NCI-H146 (cell line): ENCODE measurements at places on chromosomes 3 and 15.
A peak's percentile ranks its signal among the peaks of the same experiment; 100 is the strongest.

GRCh38 chr3:90062631-90063200, 955.3 kb downstream of the EPHA3 start:
- DNase-seq = no peak

DNA sequence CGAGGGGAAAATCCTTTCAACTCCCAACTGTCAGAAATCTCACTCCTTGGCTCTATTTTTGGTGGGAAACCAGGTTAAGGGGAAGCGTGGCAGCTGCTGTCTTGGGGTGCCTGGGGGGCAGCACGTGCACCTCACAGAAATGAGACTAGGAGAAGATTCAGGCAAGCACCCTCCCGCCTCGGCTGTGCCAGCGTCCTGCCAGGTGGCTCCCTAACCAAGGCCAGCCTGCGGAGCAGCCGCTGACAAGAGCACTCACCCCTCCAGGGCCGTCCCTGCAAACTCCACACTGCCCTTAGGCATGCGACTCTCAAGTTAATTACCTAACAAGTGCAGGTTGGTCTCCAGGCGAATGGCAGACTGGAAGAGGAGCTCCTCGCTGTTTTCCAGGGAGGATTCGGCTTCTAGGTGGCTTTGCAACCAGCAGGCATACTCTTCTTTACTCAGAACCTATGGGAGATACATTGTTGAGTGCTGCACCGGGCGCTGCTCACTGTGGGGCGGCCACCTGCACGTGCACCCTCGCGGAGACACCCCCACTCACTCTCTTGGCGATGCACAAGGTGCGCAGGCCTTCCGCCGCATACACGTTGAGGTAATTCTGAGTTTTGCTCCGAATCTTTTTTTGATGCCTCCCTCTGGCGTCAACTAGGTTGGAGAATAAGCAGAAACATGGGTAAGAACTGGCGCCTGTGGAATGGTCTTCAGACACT, 155.3 kb downstream of the ATP10A start:
- no peak for DNase-seq

GRCh38 chr3:45105855-45106671, 40.1 kb downstream of the CDCP1 start:
- no peak for DNase-seq

DNA sequence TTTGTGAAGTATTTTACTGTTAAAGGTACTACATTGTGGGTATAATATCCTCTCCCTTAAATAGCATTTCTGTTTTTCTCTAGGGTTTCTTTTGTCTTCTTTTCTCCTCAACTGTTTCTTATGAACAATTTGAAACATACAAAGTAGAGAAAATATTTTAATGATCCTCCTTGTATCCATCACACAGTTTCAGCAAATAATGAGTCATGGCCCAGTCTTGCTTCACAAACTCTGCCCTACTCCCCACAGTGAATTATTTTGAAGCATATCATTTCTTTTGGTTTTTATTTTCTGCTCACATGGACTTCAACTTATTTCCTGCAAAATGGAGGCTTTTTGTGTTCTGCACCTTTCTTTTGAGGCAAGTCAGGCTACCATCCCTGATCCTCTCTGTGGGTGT, 6.1 kb upstream of the SCAANT1 start:
- no peak for DNase-seq

DNA sequence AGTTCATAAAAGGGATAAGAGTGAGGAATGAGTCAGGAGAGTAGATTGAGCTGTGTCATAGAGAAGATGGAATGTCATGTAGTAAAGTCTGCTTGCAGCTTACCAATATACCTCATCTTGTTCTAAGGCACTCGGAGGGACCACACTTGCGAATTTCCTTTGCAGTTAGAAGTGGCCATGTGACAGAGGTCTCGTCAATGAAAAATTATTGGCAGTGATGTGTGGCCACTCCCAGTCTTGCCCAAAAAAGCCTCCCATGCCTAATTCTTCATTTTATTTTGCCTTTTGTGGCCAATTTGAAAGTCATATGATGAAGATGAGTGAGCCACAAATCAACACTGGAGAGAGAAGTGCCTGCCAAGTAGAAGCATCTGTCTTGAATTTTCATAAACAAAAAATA, 465.6 kb upstream of the ZNF385D start:
- no peak for DNase-seq

DNA sequence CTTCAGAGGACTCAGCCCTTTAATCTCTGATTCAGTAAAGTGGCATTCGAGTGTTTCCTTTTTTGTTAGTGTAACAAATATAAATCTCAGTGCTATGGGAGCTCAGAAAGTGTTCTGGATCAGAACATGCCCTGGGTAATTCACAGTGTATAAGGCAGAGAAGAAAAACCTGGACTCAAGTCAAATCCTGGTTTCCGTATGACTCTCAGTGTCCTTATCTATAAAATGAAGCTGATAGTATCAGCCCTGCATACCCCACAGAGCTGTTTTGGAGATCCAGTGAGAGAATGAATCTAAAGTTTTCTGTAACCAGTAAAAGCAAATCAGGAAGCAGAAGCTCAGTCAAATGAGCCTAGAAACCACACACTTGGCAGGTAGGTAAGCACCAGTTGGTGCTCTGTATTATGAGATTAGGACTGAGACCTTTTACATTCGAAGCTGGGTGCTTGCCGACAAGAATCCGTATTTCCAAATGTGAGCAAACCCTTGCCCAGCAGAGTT, 67.2 kb downstream of the IL1RAP start:
- DNase-seq = no peak

GRCh38 chr3:16552757-16553156, 39.3 kb upstream of the RFTN1 start:
- no peak for DNase-seq

- no peak for DNase-seq
Measured at GRCh38 chr3:71008350-71008935, 575.1 kb downstream of the FOXP1 start.

- peak; percentile 18 for DNase-seq
Measured at GRCh38 chr3:195752546-195753331, 32.0 kb downstream of the MUC20 start.

- DNase-seq = no peak
Measured at GRCh38 chr3:57145852-57146251, 19.3 kb downstream of the IL17RD start.

- DNase-seq = no peak
Measured at GRCh38 chr15:79676621-79677020, 220.2 kb downstream of the MTHFS start.

- DNase-seq = no peak
Measured at GRCh38 chr3:72485641-72486040, 362.6 kb downstream of the SHQ1 start.

DNA sequence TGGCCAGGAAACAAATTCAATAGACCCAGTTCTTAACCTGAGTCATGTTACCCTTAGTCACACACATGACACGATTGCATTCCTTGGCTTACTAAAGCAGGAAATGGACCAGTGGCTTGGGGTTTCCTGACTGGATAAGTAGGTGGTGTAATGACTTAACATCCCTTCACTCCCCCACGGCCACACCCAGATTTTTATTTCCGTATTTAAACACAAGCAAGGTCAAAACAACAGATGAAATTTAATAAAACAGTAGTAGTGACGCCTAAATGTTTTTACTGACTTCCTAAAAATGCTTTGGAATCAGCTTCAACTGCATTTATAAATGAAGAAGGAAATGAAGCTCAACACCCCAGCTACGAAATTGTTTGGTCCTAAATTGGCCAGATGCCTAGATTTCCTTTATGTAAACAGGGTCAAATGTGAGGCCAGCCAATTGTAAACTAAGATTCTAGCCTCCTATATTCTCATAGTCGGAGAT, 324.3 kb downstream of the CHST2 start:
- DNase-seq = no peak

GRCh38 chr3:54202054-54202453, 79.7 kb downstream of the CACNA2D3 start:
- DNase-seq = no peak

- no peak for DNase-seq
Measured at GRCh38 chr3:8767256-8767666, 2.2 kb downstream of the OXTR start.

GRCh38 chr15:38190501-38190900, 62.1 kb upstream of the SPRED1 start:
- peak; percentile 61 for DNase-seq

DNA sequence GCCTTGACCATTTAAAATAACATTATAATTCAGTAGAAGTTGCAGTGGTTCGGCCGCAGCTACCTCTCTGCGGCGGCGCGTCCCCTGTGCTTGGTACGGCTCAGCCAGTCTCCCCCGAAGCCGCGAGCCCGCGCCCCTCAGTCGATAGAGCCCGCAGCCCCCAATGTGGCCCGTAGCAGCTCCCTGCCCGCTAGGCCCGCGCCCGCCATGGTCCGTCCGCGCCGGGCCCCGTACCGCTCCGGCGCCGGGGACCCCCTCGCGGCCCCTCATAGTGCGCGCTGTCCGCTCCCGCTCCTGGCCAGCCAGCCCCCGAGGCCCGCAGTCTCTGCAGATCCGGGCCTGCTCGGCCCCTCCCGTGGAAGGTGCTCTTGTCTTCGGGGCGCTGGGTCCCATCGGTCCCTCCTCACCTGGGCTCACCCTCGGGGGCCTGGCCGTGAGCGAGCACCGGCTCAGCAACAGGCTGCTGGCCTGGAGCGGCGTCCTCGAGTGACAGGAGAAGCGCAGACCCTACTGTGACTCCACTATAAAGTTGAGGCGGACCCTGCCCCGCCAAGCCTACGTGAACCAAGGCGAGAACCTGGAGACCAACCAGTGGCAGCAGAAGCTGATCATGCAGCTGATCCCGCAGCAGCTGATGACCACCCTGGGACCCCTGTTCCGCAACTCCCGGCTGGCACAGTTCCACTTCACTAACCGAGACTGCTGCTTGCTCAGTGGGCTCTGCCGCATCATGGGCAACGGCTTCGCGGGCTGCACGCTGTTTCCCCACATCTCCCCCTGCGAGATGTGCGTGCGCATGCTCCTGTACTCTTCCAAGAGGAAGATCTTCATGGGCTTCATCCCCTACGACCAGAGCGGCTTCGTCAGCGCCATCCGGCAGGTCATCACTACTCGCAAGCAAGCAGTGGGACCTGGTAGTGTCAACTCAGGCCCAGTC, 21.8 kb upstream of the GPR156 start:
- DNase-seq = no peak

DNA sequence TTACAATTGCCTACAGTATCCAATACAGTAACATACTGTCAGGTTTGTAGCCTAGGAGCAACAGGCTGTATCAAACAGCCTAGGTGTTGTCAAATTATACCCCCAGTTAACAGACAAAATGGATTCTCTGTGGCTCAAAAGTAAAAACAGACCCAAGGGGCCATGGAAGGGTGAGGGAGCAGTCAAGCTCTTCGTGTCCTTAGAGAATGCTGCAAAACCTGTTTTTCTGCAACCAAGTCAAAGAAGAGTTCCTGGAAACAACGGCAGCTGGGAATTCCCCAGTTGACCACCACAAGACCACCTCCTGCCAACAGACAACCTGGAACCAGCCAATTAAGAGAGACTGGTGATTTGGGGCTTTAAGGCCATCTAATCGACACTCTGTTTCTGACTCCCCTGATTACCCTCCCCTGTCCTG, 11.1 kb upstream of the THUMPD3 start:
- DNase-seq = no peak

DNA sequence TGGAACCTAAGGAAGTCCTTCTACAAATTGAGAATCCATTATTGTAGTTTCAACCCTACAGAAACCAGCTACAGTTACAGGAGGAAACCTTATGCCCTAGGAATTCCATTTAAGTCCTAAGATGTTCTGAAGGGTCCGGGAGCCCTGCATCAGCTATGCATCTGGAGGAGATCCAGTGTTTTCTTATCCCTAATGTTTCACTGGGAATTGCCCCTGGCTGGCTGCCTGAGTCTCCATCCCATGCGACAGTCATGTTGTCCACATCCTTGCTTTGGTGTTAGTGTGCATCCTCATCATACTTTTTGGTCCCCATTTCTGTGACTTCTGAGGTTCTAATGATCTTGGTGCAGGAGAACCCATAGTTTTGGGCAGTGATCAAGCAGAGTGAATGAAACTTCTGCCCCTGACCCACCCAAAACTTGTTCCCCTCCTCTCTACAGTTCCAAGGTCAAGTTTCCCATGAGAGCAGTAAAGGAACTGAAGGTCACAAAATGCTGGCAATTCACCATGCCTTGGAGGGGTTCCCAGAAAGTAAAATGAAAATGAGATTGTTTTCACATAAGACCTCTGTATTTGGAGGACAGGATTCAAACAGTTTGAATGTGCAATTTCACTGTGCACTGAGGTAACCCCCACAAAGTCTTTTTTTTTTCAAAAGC, 121.9 kb upstream of the PHLDB2 start:
- DNase-seq = no peak

- DNase-seq = no peak
Measured at GRCh38 chr3:37940242-37940908, 50.2 kb upstream of the VILL start.

GRCh38 chr3:43369404-43370292, 83.3 kb downstream of the SNRK start:
- no peak for DNase-seq

- peak; percentile 92 for DNase-seq
Measured at GRCh38 chr3:125398952-125399351, 23.8 kb upstream of the ZNF148 start.

DNA sequence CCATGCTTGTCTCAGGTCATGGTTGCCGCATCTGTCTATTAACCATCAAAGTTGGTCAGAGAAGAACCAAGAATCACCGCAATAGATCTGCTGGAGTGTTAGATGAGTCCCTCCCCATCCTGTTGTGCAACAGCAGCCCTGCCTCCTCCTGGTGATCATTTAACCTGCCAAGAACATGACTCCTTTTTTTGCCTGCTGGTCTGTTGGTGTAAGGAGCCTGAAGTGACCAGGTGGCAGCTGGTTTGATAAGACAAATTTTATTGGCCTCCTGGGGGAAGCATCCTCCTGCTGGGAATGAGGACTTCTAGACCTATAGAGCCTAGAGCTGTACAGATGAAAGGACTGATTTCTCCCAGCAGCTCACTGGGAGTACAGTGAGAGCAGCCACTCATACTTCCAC, 43.5 kb upstream of the RAF1 start:
- peak; percentile 55 for DNase-seq

DNA sequence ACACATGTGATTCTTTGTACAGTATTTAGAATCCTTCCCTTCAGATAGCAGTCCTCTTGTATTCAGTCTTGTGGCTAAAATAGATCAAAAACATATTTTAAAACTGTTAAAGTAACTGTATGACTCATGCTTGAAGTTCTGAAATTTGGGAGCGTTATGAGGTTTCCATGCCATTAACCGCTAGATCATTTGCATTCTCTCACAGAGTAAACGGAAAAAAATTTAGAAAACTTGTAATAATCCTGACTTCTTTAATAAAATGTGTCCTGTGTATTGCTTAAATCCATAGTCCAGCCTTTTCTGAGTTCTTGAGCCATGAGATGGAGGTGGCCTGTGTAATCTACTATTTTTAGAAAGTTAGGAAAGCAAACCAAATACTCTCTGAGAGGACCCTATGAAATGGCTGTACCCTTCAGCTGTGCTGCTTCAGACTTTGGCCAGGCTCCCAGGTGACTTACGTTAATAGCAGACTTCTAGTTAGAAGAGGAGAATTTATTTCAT, 33.8 kb downstream of the MBNL1 start:
- no peak for DNase-seq

GRCh38 chr15:63945007-63945788, 101.1 kb downstream of the DAPK2 start:
- peak; percentile 40 for DNase-seq

- no peak for DNase-seq
Measured at GRCh38 chr15:90863987-90864386, 4.4 kb upstream of the FURIN start.
